ENCODE measurements at places on chromosomes 2 and 18.

DNA sequence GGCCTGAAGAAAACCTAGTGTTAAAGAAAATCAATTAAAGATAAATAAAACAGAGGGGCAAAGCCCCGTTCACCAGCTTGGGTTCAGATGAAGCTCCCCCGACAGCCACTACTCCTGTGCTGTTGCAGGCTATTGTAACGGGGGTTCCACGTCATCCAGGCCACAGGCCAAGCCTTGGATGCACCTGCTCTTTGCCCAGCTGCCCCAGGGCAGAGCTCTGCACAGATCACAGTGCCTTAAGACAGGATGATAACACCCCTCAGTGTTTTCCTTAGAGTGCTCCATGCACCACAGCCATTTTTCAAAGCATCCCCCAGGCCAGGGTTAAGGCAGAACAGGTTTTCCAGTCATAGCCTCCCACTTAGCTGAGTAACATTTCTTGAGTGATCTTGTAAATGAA is 32.0 kb downstream of the FASTKD2 start:
- DNase-seq, result no peak

DNA sequence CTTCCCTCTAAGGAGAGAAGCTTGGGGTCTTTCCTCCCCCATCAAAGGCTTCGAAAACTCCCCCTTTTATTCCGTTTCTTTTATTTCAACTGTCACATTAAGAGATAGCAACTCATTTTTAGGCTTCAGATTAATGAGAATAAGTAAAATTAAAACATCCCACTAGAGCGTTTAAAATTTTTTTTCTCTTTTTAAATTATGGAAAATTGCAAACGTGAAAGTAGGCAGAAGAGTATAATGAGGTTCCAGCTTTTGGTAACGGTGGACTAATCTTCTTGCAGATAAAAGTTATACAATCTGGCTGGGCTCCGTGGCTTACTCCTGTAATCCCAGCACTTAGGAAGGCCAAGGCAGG is 21.9 kb upstream of the RMP24 start:
- DNase-seq, result no peak

- no peak for DNase-seq
These were observed 432.4 kb downstream of the RIT2 start for GRCh38 chr18:42683094-42683493.

GRCh38 chr2:14363137-14363536 is 269.4 kb upstream of the LRATD1 start:
- no peak for DNase-seq

DNA sequence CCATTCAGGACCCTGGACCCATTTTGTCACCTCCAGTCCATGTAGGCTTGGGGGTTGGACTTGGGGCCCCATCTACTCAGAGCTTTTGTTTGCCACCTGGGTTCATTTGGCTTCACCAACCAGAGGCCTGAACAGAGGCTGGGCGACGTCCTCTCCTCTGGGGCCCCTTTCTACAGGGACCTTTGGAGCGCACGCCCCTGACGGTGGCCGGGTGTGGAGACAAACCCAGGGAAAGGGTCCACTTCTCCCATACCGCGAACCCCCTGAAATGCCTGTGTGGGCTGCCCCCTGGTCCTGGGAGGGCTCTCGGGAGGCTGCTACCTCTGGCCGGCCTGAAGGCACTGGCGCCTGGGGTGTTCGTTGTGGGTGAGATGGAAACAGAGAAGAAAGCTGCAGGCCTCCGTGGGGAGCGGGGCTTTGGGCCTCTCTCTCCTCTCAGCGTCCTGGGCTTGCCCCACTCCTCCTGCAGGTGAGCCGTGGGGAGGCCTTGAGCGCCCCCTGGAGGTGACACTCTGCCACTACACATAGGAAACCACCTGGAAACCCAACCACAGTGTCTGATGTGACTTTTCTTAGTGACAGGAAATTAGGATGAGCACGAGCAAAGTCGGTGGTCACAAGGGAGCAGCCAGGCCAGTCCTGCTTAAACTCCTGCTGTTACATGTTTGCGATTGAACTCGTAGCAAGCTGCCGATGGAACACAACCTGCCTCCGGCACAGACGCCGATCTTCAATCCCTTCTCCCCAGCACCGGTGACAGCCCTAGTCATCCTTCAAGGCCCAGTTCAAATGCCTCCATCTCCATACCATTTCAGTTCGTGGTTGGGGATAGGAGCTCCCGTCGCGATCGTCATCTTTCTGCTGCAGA is 12.0 kb upstream of the NTSR2 start:
- peak; percentile 66 for DNase-seq

DNA sequence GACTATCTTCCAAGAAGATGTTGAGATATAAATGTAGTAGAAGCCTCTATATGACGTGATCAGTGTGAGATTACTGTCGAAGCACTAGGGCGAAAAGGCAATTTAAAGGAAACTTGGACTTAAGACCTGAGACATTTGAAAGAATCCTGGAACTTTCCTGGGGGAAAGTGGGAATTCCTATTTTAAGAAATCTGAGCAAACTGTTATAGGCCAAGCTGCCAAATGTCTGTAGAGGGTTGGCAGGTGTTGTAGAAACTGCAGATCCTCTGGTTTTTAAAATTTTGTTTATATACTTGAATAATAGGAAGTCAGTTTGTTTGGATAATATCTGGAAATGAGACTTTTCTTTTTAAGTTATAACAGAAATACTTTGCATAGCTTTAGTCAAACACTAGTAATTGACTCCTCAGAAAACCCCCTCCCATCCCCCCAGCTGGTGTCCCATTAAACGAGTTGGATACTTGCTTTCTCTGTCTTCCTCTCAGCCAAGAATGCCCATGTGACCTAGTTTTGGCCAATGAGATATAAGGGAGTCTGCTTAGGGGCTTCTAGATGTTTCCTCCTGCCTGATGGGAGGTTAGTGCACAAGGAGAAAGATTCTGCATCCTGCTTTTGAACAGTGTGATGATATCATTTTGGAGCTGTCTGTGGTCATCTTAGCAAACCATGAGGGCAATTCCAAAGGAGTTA is 61.2 kb downstream of the MOGAT1 start:
- DNase-seq, result no peak

DNA sequence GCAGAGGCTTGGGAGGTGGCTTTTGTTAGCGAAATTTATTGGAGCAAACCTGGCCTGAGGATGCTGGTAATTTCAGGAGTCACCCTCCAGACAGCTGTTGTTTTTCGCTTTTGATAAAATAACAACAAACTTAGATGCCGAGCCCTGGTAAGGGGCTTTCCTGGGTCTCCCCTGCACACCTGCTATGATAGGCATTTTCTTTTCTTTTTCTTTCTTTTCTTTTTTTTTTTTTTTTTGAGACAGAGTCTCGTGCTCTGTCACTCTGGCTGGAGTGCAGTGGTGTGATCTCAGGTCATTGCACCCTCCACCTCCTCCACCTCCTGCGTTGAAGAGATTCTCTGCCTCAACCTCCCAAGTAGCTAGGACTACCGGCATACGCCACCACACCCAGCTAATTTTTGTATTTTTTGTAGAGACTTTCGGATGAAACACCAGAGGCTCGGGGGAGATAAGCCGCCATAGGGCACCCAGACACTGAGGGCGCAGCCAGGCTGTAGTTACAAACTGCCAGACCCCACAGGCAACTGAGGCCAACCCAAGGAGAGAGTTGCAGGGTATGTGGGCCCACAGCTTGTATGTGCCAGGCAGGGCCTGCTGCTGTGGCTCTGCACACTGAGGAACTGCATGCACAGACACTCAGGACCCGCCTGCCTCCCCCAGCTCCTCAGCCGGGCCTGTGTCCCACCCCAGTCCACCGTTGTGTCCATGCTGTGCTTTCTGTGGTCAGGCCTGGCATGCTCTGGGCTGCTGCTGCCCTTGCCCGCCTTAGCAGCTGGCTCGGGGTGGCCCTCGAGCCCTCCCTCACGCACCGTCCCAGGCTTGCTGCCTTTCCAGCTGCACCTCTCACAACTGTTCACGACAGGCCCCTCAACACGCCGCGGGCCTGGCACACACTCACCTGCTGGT is 3.9 kb downstream of the GYPC start:
- no peak for DNase-seq

GRCh38 chr2:26786207-26787028 is 562 bp downstream of the CENPA start:
- DNase-seq, result no peak

DNA sequence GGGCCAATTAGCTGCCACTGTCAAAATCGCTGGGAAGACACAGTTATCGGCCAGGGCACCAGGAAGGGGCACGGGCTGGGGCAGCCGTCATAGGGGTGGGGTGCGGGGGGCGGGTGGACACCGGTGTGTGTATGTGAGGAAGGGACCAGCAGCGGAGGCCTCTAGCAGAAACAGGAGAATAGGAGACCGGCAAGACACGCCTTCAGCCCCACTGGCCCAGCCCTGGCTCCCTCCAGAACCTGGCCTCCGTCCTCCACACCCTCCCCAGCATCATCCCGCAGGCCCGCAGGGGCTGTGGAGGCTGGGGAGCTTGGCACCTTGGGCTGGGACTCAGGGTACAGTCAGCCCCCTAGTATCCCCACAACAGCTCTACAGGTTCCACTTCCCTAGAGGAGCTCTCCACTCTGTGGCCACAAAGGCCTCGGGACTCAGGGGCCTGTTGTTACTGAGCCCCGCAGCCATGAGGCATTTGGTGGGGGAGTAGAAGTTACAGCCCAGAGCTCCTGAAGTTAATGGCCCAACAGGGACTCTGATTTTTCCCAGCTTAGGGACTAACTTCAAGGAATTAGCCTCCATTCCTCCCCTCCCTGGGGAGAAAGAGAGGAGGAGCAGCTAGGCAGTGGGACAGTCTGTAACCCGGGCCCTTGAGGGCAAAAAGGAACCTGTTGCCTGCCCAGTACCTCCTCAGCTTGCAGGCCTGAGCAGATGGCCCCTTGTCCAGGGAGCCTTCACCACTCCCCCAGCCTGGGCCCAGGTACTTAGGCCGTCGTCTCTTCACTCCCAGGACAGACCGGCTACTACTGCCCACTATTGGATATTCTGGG is 19.9 kb downstream of the SH2D6 start:
- no peak for DNase-seq
